DMS153 (cell line): ENCODE measurements at places on chromosomes 1 and 21.

DNA sequence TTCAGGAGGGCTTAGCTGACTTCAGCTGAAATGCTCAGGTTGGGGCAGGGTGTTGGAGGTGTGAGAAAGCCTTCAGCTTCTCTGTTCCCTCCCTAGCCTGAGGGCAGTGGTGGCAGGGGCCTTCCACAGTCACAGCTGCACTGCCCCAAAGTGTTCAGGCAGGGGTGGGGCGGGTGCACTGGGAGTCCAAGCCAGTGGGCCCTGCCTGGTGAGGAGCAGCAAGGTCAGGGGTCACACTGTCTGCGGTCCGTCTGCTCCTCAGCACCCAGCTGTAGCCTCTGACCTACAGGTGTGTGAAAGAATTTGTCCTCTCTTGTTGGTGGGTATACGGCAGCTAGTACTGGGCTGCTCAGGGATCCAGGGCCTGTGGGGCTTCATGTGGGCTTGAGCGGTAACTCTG lies 490.4 kb upstream of the NCAM2 start:
- DNase-seq = no peak

- no peak for DNase-seq
Observed at GRCh38 chr1:97307151-97307550, 585.6 kb downstream of the PTBP2 start.

GRCh38 chr1:210024996-210025395 lies 87.0 kb downstream of the SYT14 start:
- no peak for DNase-seq

DNA sequence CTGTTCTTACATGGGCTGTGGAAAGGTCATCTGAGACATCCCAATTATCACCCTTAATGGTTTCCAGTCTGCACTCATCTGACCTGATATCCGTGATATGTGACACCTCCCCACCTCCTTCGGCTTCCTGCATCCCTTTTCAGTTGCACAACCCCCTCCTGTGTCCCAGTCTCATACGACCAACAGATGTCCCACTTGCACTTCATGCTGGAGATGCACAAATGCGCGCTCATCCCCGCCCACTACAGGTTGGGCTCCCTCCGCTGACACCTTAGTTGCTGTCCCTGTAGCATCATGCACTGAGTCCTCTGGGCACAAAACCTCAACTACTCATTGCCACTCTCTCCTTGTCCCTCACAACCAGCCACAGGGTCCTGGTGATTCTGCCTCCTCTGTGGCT lies 94.4 kb downstream of the MIS18A start:
- DNase-seq = peak; percentile 13

GRCh38 chr1:186722711-186723309 lies 42.6 kb upstream of the PTGS2 start:
- no peak for DNase-seq

DNA sequence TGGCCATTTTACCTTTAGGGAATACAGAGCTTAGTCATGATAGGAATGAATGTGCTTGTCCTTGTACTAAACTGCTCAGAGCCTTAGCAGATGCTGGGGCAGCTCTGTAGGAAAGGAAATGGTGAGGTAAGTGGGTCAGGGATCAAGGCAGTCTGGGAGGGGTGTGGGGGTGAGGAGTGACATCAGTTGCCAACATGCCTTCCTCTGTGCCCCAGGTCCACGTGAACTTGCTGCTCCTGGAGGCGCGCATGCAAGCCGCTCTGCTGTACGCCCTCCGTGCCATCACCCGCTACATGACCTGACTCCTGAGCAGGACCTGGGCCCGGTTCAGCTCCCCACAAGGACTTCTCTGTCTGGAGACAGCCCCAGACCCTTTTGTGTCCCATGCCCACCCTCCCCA lies 21.2 kb downstream of the SESN2 start:
- DNase-seq = no peak

- no peak for DNase-seq
Observed at GRCh38 chr1:232508130-232508701, 121.7 kb downstream of the SIPA1L2 start.

GRCh38 chr1:3021233-3021671 lies at the start of gene ACTRT2:
Gene ACTRT2 (plus strand): TSS chr1:3021467. CDS start chr1:3021687, 220 bp downstream.
- DNase-seq = no peak

DNA sequence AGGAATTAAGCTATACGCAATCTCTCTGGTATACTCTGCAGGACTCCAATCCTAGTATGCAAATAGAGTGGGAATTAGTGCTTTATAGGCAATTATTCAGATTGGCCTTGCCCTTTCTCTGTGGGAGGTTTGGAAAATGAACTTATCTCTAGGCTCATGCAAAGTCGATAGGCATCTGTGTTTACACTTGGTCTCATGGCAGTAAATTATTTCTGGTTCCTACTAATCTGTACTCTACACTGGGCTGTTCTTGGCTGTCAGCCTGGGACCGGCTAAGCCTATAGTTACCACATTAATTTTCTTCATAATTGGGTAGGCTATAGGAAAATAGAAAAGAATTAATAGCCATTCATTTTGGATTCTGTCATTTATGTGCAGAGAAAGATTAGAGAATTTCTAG lies 544.6 kb downstream of the AMY1C start:
- DNase-seq = peak; percentile 8

- no peak for DNase-seq
Observed at GRCh38 chr1:33634806-33635205, 162.4 kb downstream of the ZSCAN20 start.

DNA sequence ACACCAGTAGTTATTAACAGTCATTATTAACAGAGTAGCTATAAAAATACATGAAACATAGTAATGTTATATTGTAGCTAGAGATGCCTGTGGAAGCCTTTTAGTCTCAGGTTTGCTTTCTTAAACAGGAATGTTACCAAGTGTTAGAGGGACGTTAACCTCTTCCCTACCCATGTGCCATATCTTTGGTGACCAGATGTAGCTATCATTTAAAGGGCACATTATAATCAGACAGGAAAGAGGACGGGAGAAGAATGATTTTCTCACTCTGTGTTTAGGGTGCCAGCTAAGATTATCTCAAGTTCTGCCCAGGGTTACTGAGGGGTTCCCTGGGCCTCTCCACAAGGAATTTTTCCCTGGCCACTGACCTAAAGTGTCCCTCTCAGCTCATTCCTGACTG lies 20.9 kb upstream of the UBL4B start:
- DNase-seq = no peak

- DNase-seq = no peak
Observed at GRCh38 chr1:98793136-98793535, 131.6 kb downstream of the SNX7 start.

DNA sequence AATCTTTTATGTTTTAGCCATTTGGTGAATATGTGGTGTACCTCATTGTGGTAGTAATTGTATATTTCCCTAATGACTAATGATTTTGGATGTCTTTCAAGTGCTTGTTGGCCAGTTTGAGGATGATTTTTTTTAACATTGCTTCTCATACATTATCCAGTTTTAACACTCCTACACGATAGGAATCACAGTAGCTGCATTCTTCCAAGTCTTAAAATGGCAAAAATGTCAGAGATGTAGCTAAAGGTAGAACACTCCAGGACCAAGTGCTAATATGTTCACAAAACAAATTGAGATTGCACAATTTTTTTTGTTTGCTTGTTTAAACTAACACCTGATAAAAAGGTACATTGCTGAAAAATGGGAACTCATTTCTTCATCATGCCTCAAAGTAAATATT lies 11.7 kb downstream of the USP25 start:
- DNase-seq = no peak

- DNase-seq = no peak
Observed at GRCh38 chr1:177799746-177800145, 170.1 kb downstream of the SEC16B start.

DNA sequence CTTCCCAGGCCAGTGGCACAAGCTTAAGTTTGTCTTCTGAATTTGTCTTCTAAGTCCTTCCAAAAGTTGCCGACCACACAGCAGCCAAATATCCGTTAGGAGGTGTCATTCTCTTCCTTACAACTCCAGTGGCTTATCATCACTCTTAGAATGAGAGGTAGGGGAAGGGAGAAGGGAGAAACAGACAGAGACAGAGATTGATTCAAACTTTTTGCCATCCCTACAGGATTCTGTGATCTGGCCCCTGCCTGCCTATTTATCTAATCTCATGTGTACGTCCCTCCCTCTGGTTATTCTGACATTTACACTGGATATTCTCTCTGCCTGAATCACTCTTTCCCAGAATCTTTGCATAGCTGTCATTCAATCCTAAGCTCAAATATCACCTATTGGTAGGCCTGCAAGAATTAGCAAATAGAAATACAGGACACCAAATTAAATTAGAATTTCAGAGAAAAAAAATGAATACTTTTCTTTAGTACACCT lies 488 bp upstream of the GNL2 start:
- DNase-seq = no peak

DNA sequence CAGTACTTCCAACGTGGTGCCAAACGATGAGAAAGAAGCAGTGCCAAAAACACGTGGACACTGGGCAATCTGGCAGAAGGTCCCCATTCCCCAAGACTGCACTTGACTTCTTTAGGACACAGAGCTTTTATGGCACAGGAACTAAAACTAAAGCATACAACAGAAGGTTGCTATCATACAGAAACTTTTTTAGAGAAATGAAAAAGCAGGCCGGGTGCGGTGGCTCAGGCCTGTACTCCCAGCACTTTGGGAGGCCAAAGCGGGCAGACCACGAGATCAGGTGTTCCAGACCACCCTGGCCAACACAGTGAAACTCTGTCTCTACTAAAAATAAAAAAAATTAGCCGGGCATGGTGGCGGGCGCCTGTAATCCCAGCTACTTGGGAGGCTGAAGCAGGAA lies 43.0 kb downstream of the GNB1 start:
- no peak for DNase-seq

DNA sequence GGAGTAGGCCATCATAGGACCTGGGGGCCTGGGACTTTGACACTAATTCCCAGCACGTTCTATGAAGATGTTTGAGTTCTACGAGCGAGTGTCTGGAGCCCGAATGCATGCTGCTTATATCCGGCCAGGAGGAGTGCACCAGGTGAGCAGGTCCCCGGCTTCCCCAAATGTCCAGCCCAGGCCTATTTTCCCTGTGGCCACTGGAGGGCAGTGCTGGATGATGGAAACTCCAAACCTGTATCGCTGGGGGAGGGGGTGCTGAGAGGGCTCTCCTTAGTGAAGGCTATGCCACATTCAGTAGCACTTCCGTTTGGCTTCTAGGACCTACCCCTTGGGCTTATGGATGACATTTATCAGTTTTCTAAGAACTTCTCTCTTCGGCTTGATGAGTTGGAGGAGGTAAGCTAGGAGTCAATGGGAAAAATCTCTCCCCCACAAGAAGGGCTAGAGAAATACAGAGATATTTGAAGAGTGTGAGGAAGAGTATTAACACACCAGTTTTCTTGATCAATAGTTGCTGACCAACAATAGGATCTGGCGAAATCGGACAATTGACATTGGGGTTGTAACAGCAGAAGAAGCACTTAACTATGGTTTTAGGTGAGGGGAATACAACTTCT lies 5.2 kb upstream of the FCER1G start:
- DNase-seq = peak; percentile 59

DNA sequence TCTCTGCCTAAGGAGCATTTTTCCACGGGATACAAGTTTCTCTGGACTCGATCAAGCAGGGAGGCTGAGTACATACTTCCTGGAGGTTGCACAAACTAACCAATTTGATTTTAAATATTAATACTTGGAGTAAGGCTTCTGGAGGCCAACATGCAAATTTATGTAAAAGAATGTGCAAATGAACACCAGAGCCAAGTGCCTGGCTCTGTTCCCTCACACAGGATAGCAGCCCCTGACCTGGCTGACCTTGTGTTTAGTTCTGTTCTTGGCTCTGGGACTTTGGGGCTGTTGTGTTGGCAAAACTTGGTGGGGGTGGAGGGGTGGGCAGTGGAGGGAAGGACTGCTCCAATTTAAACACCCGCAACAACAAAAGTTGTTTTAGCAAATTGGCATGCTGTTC lies 34.2 kb downstream of the CNIH3 start:
- no peak for DNase-seq

- DNase-seq = no peak
Observed at GRCh38 chr1:65820983-65821382, 28.3 kb downstream of the PDE4B start.

- DNase-seq = no peak
Observed at GRCh38 chr1:37305841-37306240, 168.5 kb upstream of the ZC3H12A start.

DNA sequence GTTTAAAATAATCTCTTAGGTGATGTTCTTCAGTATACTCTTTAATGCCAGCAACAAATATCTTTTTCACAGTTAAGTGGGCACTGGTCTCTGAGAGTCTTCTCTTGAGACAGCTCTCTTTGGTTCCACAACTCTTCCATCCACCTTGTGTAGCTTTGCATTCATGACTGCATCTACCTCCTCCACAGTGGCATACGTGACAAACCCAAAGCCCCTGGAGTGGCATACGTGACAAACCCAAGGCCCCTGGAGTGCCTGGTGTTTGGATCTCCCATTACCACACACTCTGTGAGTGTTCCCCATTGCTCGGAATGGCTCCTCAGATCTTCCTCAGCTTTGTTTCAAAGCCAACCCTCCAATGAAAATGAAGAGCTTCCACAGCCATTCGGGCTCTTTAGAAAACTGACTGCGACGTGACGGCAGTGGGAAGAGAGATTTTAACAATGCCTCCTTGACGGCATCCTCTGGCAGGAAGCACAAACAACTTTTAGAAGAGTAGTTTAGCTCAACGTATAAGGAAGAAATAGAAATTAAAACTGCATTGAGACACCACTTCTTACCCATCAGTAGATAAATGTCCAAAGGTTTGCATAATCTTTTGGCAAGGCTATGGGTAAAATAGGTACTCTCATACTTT lies 45.8 kb downstream of the SLC30A7 start:
- no peak for DNase-seq

GRCh38 chr1:43147625-43148327 lies 24.3 kb downstream of the EBNA1BP2 start:
- DNase-seq = peak; percentile 81

GRCh38 chr1:184827600-184828368 lies 73.1 kb upstream of the EDEM3 start:
- DNase-seq = no peak

GRCh38 chr1:85199667-85200462 lies 951 bp downstream of the SYDE2 start:
- DNase-seq = no peak

- peak; percentile 98 for DNase-seq
Observed at GRCh38 chr21:35974775-35975174, 85.6 kb downstream of the SETD4 start.

DNA sequence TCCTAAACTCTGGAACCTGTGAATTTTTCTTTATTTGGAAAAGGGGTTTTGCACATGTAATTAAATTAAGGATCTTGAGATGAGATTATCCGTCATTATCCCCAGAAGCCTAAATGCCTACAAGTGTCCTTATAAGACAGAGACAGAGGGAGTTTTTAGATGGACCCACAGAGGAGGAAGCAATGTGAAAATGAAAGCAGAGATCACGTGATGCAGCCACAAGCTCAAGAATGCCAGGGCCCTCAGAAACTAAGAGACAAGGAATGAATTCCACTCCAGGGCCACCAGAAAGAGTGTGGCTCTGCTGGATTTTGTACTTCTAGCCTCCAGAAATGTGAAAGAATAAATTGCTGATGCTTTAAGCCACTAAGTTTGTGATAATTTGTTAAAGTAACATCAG lies 183.6 kb upstream of the UBE2U start:
- no peak for DNase-seq

DNA sequence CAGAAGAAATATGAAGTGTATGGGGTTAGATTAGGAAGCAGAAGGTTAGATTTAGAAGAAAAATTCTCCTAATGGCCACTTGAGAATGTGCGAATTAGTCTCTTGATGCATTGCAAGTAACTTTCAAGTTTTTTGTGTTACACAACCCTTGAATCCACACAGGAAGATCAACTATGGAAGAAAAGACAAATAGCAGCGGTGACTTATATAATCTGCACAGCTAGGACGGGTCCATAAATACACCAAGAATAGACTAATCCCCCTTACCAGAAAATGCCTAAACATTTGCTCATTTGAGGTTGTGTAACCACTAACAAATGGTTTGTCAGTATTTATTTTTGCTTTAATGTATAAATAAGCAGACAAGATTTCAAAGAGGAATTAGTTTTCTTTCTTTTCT lies 182.6 kb downstream of the TGFB2 start:
- no peak for DNase-seq
